Midbrain (tissue), 1 donor: ENCODE measurements at places on chromosomes 5 and 9.

- no peak for DNase-seq
Measured at GRCh38 chr9:76898786-76899185, 7.1 kb downstream of the PRUNE2 start.

- DNase-seq, result no peak
Measured at GRCh38 chr9:125393426-125393825, 131.8 kb downstream of the GAPVD1 start.

DNA sequence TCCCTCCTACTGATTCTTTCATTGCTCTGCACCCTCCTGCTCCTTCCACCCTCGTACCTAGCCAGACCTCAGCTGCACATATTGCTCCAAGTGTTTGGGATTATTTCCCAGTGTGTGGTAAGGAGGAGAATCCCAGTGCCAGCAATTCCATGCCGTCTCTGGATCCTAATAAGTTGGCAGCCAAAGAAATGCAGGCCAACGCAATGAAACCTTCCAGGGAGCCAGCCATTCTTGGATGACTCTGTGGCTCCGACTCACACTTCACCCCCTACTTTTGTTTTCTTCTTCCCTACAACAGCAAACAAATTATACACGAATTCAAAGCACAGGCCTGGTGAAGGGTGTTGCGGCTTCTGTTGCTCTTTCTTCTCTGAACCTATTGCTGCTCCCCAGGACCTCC lies 82.5 kb upstream of the SLC1A3 start:
- peak; percentile 10 for DNase-seq

- no peak for DNase-seq
Measured at GRCh38 chr5:59988396-59988795, 94.9 kb upstream of the PDE4D start.

DNA sequence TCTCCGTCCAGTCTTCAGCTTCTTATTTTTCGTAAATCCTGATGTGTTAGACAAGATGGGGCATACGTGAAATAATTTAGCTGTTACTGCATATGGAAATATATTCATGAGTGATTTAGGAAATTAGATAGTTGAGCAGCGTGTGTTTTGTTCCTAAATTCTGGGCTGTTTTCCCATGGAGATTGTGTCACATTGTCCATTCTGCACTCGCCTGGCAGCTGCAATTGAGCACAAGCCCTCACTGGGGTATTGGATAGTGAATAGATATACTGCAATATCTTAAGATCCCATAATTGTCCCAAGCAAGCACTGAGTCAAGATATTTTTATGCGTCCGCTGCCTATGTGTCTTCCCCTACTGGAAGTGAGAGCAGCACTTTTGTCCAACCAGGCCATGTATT lies 1027.1 kb upstream of the WWC1 start:
- no peak for DNase-seq

GRCh38 chr9:72256931-72257330 lies 107.7 kb downstream of the GDA start:
- DNase-seq, result no peak

DNA sequence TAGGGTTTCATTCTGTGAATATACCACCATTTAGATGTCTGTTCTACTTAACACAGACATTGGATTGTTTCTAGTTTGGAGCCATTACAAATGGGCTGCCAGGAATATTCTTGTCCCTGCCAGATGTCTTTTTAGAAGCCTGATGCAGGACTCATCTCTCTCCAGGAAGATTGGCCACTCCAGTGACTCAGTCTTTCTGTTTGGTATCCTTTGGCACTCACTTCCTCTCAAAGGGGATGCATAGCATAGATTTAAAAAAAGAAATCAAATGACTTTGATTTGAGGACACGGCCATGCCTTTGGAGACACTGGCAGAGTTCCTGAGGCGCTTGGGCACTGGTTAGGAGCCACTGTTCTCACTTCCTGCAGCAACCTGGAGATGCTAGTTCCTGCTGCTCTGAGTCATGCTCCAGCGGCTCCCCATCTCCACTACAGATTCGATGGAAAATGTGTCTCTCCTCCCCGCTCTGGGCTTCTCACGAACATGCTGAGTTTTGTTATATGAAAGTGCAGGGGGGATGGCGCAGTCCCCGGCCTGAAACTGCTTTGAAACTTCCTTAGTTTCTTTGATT lies 3.5 kb upstream of the ZNF366 start:
- peak; percentile 46 for DNase-seq

DNA sequence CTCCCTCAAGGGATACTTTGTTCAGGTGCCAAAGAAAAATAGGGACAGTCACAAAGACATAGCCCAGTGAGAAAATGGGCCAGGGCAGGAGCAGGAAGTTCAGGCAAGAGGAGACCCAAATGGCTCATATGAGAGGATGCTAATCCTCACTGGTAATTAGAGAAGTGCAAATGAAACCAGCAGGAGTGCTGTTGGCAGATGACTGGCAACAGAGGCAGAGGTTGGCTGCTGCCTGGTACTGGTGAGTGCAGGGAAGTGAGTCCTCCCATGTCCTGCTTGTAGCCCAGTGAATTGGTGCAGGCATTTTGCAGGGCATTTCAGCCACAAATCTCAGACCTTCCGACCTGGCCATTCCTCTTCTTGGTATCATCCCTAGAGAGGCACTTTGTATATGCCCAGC lies 23.5 kb downstream of the ODF2 start:
- no peak for DNase-seq

- DNase-seq, result peak; percentile 8
Measured at GRCh38 chr5:141192110-141192725, at the start of gene PCDHB10. TSS of gene PCDHB10 (plus strand) at chr5:141192353. CDS start at chr5:141192553, 200 bp downstream.

- DNase-seq, result no peak
Measured at GRCh38 chr5:172423379-172424110, 30.8 kb downstream of the SH3PXD2B start.

GRCh38 chr9:105332471-105332870 lies 88.0 kb downstream of the SLC44A1 start:
- no peak for DNase-seq

GRCh38 chr5:154898210-154898609 lies 39.8 kb downstream of the CNOT8 start:
- no peak for DNase-seq

DNA sequence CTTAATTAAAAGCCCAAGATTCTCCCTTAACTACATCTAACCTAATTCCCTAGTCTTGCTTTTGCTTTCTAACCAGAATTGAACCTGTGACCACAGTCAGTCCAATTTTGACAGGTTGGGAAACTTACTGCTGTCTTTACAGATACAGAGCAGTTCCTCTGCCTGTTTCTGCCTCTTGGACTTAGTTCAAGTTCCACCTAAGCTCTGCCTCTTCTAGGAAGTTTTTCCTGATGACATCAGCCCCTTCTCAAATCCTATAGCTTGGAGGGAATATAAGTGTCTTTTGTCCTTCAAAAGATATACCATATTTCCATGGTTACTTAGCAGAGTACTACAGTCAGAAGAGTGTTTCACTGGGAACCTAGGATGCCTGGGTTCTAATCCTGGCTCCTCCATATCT lies 31.7 kb downstream of the BRINP1 start:
- DNase-seq, result no peak

DNA sequence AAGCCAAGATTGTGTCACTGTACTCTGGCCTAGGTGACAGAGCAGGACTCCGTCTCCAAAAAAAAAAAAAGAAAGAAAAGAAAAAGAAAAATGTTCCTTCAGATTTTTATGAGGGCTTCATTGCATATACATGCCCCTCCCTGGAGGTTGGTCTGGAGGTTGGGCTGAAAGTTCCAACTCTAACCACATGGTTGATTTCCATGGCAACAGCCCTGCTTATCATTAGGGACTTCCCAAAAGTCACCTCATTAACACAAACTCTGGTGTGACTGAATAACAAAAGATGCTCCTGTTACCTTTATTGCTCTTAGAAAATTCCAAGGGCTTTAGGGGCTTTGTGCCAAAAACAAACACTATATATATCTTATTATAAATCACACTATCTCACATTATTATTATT lies 113.8 kb downstream of the TMC1 start:
- DNase-seq, result no peak

DNA sequence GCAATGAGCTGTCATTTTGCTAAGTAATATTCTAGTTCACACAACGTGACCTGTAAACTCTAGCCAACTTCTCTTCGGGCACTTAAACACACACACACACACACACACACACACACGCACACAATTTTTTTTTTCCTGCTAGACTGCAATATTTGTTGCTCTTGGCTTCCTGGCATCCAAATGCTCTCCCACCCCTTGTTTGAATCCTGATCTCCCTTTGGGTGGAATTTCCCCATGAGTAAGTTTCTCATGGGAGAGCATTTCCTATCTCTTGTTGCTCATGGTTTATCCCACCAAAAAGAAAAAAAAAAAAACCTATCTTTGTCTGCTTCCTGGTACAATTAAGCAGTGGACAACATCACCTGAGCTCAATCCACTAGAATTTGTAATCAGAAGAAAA lies 54.7 kb upstream of the TSLP start:
- DNase-seq, result no peak

- no peak for DNase-seq
Measured at GRCh38 chr5:68048516-68048915, 167.0 kb upstream of the PIK3R1 start.

GRCh38 chr9:124660341-124660801 lies 110.7 kb downstream of the NR6A1 start:
- DNase-seq, result peak; percentile 76

- no peak for DNase-seq
Measured at GRCh38 chr5:37316027-37316426, 54.9 kb downstream of the NUP155 start.

DNA sequence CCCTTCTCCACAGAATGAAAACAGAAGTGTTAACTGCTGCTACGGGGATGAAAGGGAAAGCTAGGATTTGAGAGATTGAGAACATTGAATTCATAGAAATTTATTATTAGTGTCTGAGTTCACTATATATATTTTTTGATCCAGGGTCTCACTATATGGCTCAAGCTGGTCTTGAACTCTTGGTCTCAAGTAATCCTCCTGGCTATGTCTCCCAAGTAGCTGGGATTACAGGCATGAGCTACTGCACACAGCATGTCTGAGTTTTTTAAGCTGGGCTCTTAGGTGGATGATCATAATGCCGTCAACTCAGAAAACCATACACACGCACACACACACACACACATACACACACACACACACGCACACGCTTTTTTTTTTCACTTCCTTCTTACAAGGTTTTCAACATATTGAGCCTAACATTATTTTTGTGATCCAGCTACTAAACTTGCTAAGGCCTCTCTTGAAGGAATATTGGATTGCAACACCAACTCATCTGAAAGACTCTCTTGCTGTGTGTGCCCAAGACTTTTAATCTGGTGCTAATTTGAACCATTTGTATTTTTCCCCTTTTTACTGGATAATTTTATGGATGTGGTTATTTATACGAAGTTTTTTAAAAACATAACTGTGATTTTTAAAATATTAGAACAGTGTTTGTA lies 1045.4 kb downstream of the DTWD2 start:
- no peak for DNase-seq

- no peak for DNase-seq
Measured at GRCh38 chr5:79436224-79436623, 77.7 kb downstream of the HOMER1 start.

DNA sequence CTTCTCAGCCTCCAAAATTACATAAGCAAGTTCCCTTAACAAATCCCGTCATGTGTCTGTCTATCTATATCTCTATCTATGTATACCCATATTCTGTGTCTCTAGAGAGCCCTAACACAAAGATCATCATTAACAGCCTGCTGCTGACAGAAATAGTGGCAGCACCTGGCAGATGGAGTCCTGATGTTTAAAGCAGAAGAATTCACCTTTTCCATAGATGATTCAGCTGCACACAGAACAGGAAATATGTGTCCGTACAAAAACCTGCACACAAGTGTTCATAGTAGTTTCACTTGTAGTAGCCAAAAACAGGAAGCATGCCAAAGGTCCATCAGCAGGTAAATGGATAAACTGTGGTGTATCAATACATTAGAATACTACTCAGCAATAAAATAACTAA lies 45.0 kb upstream of the ACO1 start:
- no peak for DNase-seq

DNA sequence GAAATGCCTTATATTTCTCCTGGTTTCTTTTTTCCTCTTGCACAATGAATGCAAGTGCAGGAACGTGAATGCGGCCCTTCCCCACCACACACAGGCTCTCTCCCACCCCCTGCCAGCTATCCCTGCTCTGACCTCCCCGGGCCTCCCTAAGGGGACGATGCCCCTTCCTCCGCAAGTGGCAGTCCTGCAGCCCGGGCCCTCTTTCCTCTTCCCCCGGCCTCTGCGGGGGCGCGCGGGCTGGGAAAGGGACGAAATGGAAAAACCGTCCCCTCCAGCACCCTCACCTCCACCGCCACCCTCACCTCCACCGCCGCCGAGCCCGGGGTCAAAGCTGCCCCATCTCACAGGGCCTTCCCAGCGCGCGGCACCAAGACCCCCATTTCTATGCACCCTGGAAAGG lies 44.7 kb downstream of the GAS1 start:
- DNase-seq, result no peak

DNA sequence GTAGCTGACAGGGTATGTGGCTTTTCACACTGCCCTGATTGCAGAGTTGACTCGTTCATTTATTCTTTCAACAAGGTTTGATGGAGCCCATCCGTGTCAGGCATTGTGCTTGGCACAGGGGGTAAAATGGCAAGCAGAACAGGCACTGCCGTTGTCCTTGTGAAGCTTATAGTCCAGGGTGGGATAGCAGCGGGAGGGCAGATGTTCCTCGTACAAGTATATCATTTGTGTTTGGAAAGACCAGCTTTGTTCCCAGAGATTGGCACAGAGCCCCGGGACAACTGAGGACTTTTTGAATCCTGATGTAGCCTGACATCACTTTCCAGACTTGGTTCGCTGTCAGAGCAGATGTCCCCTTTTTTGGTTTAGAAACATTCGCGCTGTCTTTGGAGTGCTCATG lies 50.9 kb downstream of the MVB12B start:
- DNase-seq, result peak; percentile 93

GRCh38 chr9:97293207-97293721 lies 14.2 kb upstream of the CCDC180 start:
- DNase-seq, result no peak

GRCh38 chr5:108617467-108618435 lies 129.9 kb upstream of the FER start:
- no peak for DNase-seq

DNA sequence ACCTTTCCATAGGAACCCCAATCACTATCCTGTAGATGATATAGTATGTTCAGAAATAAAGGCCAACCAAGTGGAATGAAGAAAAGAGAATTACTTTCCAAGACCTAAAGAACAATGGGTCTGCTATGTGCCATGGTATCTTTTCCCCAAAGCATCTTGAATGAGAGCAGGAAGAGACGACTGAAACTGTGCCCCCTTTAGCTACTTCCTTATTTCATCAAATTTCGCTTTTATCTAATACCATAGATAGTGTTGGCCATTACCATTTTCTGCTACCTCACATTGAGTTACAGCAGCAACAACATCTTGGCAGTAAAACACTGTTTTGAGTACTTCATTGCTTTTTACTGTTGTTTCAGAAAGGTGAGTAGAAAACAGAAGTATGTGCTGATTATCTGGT lies 266.6 kb downstream of the CD180 start:
- DNase-seq, result no peak

- no peak for DNase-seq
Measured at GRCh38 chr5:34656700-34657273, 659 bp downstream of the RAI14 start.

- no peak for DNase-seq
Measured at GRCh38 chr9:86794391-86795046, 152.8 kb downstream of the GAS1 start.
